Activated CD8-positive, alpha-beta memory T cell treated with anti-CD3 and anti-CD28 coated beads for 4 hours (primary cell): ENCODE measurements at places on chromosomes 2 and 18.

- DNase-seq, result no peak
Observed at GRCh38 chr18:51716277-51716676, 518.8 kb upstream of the MEX3C start.

DNA sequence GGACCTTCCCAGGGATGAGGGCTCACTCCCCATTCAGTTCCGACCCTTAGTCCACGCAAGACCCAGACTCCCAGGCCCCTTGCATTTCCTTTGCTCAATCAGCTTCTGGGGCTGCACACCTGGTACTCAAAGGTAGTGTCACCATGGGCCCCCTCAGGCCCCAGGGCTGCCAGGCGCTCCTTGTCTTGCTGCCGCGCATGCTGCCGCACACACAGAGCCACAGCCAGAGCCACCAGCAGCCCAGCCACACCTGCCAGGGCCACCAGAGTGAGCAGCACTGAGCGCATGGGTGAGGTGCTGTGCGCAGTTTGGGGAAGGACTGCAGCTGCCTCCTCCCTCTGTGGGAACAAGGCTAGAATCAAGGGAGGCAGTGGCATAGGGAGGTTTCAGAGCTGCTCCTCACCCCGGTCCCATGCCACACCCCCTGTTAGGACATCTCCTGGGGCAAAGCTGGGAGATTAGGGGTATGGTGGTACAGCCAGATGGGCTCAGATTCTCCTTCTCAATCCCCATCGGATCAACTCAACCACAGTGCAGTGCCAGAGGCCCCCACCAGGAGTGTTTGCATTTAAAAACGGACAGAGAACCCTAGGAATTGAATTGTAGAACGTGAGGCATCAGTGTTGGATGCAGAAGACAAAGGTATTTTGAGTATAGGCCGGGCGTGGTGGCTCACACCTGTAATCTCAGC is 11.3 kb downstream of the PTPRN start:
- DNase-seq, result no peak

DNA sequence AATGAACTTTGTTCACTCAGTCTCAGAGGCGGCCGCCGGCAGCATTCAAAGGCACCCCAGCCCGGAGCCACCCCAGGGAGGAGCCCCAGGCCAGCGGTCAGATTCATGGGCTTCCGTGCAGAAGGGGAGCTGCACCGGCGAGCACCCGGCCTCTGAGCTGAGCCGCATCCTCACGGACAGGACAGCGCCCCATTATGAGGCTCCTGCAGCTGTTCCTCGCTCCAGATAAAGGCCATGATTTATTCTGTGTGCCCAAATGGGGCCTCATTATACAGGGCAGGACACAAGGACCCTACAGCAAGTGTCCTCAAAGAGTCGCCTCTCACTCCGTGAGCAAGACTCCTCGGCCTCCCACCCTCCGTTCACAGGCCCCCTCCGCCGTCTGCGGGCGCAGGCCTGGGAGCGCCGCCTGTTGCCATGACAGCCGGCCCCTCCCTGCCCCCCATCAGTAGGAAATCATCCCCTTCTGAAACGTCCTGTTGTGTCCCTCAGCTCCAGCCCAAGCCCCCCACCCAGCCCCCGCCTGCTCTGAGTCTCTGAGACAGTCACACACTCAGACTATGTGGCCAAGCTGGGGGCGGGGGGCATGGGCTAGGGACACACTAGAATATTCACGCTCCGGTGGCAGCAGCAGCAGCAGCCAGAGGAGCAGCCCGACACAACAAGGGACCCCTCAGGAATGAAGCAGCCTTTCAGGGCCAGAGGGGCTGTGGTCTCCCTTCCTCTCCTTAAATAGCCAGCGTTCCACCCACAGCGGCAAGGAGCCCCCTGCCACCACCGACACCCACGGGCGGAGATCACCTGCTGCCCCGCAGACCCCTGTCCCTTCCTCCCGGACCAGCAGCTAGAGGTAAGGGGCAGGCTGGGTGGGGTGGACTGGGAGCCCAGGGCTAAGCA is at the start of gene GPR17:
Gene GPR17 (plus strand): TSS at position 759 of the 897 bp plus-strand sequence. CDS start 4,583 bp downstream, outside the sequence.
- DNase-seq, result no peak

GRCh38 chr2:138279871-138280270 is 221.7 kb upstream of the SPOPL start:
- no peak for DNase-seq

DNA sequence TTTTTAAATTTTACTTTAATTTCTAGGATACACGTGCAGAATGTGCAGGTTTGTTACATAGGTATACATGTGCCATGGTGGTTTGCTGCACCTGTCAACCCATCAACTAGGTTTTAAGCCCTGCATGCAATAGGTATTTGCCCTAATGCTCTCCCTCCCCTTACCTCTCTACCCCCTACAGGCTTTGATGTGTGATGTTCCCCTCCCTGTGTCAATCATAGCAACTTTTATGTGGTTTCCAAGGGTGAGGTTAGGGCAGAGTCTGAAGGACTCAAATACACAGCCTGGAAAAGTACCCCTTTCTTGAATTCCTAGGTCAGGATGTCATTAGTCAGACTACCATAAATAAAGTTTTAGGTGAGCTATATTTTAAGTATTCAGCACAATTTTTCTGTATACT is 31.1 kb upstream of the MYT1L start:
- DNase-seq, result no peak

DNA sequence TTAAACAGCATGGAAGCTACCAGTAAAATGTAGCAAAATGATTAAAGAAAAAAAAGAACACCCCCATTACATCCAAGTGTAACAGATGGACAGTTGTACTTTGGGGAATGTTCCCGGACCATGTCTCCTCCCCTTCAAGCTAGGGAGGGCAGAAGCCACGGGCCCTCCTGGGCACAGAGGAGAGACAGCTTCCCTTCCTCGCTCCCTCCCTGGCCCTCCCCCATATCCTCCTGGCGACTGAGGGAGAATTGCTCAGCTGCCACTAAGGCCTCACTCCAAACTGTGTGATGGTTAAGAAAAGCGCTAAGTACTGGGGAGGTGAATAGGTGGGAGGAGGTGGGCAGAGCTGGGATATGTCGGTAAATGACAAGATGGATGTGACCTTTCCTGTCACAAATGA is 358.0 kb downstream of the HRH4 start:
- no peak for DNase-seq

DNA sequence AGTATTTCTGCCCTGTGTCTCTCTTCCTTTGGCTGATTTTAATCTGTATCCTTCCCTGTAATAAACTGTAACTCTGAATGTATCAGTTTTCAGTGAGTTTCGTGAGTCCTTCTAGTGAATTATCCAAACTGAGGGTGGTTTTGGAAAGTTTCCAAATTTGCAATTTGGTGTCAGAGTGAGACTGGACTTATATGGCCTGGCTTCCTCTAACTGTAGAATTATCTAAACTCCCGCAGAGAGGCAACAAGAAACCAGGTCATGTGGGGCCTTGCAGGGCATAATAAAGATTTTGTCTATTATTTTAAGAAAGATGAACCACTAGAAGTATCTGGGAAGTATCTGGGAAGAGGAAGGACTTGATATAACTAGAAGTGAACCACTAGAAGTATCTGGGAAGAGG is 95.3 kb upstream of the RNF152 start:
- no peak for DNase-seq
